Activated CD8-positive, alpha-beta T cell treated with anti-CD3 and anti-CD28 coated beads, Interleukin-2, amount 10 ng/mL, durations not matched to agents 7 days and 5 days (primary cell): ENCODE measurements at places on chromosomes 6 and 20. TPM values are rescaled to one million over a fixed set of nuclear protein-coding genes. Genes with fewer than 3 reads are reported as not detected.

DNA sequence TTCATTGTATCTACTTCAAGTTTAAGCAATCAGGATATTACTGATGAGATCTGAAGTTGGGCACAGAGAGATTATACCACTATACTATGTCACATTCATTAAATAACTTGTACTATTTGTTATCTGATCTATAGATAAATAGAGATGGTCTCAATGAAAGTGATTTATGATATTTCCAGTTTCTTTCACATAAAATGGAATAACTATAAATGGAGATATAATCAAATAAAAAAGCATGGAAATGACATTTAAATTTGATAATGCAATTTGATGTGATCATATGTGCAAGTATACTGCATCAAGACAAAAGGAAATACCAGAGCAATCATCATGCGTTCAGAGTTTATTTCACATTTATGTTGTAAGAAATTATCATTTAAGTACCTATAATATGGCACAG lies 368.9 kb downstream of the PKHD1 start:
- no peak overlapping the region for H3K4me3 ChIP-seq
- H3K36me3 ChIP-seq: no peaks in the 10 kb centered on the region
- DNase-seq: no peak
- no peak overlapping the region for H3K27ac ChIP-seq

DNA sequence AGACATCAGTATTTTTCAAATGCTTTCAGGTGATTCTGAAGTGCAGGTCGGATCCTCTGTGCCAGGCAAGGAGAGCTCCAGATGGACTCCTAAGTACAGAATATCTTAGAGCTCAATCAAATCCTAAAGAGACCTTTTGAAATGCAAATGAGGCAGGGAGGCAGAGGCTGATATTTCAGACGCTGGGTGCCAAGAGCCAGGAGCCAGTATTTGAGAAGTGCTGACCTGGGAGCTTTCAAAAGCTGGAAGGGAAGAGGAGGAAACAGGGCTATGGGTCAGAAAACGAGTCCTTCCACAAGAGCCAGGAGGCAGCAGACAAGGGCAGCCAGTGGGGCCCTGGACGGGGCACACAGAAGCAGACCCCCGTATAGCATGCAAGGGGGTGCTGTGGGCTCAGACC lies 46.1 kb upstream of the DSN1 start:
- H3K4me1 ChIP-seq: peaks cover 7% of the 10 kb centered on the region
- H3K27ac ChIP-seq: no peak overlapping the region
- H3K36me3 ChIP-seq: peaks cover 1% of the 10 kb centered on the region
- no peak for DNase-seq
- H3K27me3 ChIP-seq: no peaks in the 10 kb centered on the region
- no peak overlapping the region for H3K4me3 ChIP-seq

The KCNG1 gene
- not detected for total RNA-seq

The POM121L2 gene
- total RNA-seq: not detected

DNA sequence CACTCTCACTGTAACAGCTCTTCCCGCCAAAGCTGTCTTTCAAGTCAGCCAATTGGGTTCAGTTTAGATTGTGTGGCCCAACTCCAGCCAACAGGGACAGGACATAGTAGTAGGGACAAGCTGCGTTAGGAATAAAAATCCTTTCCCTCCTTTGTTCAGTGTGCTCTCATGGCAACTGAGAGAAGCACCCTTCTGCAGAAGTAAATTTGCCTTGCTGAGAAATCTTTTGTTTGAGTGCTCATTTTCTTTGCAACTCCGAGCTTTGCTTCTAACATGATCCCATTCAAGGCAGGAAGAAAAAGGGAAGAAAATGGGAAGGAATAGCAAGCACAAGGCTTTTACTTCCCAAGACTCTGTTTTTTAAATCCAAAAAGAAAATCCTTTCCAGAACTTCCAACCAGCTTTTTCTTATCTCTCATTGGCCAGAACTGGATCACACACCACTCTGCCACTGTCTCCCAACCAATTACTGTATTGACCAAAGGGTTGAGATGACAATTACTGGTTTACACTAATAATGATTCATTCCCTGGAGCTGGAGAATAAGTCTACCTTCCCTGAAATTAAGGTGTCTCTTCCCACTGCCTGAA lies 52.7 kb downstream of the STX11 start:
- no peak overlapping the region for H3K4me3 ChIP-seq
- no peak for DNase-seq
- H3K27me3 ChIP-seq: peaks cover 22% of the 10 kb centered on the region
- peaks cover 10% of the 10 kb centered on the region for H3K4me1 ChIP-seq
- H3K36me3 ChIP-seq: peaks cover 17% of the 10 kb centered on the region
